ENCODE measurements at places on chromosomes 7 and 10.

DNA sequence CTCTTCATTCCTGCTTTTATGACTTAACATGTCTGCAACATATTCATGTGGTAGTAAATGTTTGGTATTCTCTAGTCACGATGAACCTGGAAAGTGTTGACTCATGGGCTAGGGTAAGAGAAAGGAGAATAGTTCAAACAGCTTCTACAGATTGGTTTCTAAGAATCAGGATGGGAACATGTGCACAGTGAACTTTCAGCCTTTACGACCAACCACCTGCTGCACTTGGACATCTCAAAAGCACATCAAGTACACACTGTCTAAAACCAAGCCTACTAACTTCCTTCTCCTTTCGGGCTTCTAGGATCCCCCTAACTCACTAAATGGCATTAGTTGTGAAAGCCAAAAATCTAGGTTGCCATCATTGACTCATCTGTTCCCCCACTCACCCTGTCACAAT, 85.5 kb downstream of the CUL2 start:
- DNase-seq: no peak

DNA sequence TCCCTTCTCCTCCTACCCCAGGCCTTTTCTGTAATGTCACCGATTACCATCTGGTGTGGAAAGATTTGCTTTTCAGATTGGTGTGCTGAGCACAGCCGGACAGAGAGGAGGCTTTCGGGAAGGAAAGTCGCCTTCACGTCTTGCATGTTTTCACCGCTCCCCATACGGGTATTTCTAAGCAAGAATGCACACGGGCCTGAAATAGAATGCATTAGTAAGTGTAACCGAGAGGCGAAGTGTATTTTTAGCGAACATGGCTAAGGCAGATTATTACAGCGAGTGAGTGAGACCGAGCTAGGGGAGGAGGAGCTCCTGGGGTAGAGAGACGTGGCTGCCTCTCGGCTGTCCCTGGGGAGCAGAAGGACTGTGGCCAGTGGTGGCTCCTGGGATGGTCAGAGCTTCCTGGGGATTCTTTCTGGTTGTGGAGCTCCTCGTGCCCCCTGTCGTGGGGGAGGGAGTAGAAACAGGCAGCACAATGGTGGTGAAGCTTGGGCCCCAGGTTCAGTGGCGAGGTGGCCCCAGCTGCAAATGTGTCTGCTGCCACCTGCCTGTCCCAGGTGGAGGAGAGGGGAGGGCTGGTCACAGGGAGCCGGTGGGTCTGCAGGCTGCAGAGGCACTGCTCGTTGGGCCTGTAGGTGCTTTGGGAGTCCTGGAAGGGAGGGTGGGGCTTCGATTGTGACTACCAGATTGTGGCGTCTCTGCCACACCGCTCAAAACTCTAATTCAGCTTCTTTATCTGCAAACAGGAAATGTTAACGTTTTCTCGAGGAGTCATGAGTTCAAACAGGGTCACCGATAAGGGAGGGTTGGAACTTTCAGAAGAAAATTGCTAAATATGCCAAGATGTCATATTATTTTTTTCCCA, 135.8 kb downstream of the CAMK1D start:
- DNase-seq: peak; percentile 66

GRCh38 chr10:126839094-126839761, 66.0 kb upstream of the DOCK1 start:
- DNase-seq: no peak

- DNase-seq: no peak
Observed at GRCh38 chr7:117124591-117125220, 171.4 kb downstream of the ST7 start.

DNA sequence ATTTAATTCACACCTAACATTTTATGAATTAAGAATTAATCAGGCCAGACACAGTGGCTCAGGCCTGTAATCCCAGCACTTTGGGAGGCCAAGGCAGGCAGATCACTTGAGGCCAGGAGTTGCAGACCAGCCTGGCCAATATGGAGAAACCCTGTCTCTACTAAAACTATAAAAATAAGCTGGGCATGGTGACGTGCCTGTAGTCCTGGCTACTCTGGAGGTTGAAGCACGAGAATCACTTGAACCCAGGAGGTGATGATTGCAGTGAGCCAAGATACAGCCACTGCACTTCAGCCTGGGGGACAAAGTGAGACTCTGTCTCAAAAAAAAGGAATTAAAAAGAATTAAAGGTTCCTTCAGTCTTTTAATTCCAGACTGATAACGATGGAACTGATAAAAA, 11.1 kb downstream of the LARP4B start:
- DNase-seq: no peak

DNA sequence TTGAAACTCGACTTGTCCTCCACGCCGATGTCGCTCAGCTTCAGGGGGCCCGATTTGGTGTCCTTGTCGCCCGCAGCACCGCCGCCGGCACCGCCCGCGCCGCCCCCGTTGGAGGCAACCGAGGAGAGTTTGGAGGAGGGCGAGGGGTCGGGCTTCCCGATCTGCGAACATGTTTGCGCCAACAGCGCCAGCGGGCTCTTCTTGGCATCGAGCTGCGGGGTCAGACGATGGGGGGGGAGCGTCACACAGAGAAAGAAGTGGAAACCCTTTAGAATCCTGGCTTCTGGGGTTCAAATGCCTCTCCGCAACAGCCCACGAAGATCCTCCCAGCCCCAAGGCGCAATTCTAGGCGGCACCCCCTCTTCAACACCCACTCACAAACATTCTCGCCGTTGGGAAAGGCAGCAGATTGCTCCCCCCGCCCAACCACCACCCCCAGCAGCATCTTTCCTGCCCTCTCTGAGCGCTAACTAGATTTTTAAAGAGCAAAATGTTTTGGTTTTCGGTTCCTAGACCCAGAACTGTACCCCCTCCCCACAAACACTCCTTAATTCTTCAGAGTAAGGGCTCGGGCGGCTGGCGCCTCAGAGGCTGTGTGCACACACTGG, 1.3 kb downstream of the ZNF503 start:
- DNase-seq: no peak

GRCh38 chr10:102578782-102579181, 65.5 kb upstream of the TRIM8 start:
- no peak for DNase-seq

DNA sequence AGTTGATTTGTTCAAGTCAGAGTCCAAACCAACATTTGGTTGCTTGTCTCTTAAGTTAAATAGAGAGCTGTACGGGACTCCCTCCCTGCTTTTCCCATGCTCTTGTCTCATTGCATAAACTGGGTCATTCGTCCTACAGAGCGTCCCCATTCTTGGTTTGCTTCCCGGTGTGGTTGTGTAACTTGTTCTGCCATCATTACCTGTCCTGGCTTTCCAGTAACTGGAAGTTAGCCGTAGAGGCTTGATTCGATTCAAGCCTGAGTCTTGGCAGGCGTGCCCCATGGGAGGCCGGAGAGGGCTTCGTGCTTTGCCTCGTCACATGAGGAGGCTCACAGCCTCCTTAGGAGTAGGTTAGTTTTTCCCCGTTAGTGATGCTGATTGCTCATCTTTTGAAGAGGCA, 40.2 kb downstream of the FBH1 start:
- no peak for DNase-seq

DNA sequence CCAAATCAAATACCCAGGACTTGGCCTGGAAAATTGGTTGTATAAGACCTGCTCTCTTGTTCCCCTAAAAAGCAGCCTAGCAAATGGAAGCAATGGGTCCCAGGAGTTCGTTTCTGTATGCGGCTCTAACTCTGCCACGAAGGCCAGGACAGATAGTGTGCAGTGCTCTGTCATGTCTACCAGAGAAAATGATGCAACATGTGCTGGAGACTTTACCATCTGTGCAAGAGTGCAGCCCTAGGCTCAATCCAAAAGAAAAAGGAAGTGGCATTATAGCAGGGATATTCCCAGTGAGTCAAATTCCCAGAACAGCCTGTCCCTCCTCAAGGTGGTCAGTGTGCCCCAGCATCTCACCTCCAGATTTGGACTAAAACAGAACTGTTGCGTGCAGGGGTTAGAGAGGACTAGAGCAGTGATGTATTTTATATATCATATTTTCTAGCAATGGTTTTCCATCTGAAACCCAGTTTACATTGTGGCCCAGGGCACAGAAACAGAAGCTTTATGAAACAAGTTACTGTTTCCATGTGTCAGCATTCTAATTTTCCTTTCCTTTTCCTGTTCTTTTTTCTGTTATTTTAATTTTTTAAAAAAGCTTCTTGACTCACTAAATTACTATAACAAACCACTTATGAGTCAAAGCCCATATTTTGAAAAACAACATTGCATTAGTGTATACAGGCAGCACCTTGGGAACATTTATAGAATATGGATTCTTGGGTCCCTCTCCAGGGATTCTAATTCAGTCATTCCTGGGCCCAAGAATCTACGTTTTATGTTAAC, 311.2 kb downstream of the RNLS start:
- DNase-seq: no peak

DNA sequence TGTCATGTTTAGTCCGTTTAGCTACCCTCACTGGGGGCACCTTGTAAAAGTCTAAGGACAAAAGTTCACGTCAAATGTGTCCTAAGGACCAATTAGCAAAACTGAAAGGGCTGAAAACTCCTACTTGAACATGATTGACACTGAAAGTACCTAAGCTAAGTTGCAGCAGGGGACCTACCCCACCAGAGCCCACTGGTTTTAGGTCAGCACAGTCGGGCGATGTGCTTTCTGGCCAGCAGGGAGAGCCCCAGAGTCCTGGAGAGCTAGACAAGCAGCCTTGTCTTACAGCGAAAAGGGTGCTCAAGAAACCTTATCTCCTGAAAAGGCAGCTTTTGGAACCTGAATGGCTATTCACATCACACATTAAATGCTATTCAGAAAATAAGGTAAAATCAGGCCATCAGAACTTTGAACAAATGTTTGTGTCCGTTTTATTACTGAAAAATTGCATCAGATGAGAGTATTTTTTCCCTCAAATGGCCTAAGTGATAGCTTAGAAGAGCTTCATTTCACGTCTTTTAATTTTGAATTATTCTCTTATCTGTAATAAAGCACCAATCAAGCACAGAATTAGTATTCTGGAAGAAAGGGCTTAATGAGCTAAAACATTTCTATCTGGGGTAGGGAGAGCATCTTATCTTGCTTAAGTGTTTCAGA, 52.2 kb upstream of the MKI67 start:
- DNase-seq: peak; percentile 80

GRCh38 chr10:122157451-122157850, 113.6 kb upstream of the BTBD16 start:
- no peak for DNase-seq

DNA sequence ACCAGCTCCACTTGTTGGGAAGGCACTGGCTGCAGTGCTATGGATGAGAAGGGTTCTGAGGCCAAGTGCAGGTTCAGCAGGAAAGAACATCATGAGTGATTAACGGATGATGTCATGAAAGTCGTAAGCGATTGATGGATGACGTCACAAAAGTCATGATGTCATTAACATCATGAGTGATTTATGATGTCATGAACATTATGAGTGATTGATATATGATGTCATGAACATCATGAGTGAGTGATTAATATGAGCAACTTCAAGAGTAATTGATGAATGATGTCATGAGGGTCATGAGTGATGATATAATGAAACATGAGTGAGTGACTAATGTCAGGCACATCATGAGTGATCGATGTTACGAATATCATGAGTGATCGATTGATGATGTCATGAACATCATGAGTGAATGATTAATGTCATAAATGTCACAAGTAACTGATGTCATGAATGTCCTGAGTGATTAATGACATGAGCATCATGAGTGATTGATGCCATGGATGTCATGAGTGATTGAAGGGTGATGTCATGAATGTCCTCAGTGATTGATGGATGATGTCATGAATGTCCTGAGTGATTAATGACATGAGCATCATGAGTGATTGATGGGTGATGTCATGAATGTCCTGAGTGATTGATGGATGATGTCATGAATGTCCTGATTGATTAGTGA, 185.6 kb downstream of the PAXIP1 start:
- no peak for DNase-seq

DNA sequence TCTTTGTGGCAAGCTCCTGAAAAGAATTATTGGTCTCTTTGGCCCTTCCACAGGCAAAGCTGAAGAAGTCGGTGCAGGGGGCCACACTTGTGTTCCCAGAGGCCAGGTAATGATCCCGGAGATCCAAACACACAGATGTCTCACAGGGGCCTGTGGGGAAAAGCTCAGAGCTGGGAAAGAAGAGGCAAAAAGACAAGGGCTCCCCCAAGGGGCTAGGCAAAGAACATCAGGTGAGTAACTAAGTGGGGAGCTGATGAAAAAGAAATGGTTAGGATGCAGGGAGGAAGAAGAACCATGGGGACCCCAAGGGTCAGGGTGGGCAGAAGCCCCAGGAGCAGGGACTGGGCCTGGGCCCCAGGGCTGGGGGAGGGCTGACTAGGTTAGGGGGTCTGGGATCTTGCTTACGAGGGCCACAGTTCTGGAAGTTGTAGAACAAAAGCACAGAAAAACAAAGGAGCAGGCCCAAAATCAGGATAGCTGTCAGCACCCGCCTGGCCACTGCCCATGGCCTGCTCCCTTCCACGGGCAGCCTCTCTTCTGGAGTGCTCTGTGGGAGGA, 1.1 kb downstream of the KEL start:
- DNase-seq: peak; percentile 32

GRCh38 chr7:54898659-54899340, 120.0 kb upstream of the EGFR start:
- no peak for DNase-seq

- DNase-seq: no peak
Observed at GRCh38 chr7:116511552-116512519, 12.3 kb downstream of the CAV2 start.

DNA sequence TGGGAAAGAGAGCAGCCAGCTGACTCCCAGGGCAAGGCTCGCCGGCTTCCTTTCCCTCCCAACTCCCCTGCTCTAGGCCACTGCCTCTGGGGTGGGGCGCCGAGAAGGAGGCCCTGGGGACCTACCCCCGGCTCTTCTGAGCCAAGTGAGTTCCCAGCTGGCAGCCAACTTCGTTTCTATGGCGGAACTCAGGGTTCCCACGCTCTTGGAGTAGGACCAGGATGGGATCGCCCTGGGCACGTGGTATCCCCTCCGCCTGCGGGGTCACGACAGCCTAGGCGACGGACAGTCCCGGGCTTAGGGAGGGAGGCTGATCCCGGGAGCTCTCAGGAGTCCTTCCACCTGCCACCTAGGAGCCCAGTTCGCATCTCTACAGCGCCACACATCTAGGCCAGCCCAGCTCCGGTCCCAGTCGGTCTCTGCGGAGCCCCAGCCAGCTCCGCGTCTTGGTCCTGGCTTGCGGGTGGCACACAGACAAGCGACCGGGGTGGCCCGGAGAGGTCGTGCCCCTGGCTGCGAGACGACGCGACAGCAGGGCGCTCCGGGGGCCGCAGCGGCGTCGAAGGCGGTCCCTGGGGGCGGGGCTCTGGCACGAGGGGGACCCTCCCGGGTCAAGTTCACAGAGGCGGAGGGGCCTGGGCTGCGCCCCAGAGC, 20.5 kb upstream of the GATA3 start:
- DNase-seq: peak; percentile 54

GRCh38 chr10:67076144-67076543, 150.3 kb downstream of the LRRTM3 start:
- no peak for DNase-seq

DNA sequence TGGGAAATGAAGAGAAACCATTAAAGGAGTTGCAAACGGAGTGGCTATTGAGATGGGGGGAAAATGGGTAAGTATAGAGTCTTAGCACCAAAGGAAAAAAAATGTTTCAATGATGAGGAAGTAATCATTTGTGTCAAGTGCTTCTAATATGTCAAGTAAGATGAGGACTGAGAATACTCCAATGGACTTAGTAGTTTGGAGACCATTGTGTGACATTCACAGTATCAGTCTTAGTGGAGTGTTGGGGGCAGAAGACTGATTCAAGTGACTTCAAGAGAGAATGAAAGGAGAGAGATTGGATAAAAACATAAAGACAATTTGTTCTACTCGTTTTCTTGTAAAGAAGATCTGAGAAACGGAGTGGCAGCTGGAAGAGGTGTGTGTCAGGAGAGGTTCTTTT, 88.6 kb upstream of the ARID5B start:
- DNase-seq: no peak

Data from mesendoderm (in vitro differentiated cells).